Hepatocyte (in vitro differentiated cells): ENCODE measurements at places on chromosomes 7 and 10. TPM values are rescaled to one million over a fixed set of nuclear protein-coding genes. Genes with fewer than 3 reads are reported as not detected.

GRCh38 chr7:43572516-43573049 is 10.3 kb upstream of the STK17A start:
- H3K4me1 ChIP-seq: no peaks in the 10 kb centered on the region
- no peak overlapping the region for H3K4me3 ChIP-seq
- peak overlapping the region; percentile 58 for H3K27ac ChIP-seq
- no peaks in the 10 kb centered on the region for H3K36me3 ChIP-seq
- H3K27me3 ChIP-seq: no peaks in the 10 kb centered on the region

GRCh38 chr7:71424166-71425035 is 292.5 kb downstream of the GALNT17 start:
- H3K27ac ChIP-seq: no peak overlapping the region
- no peak for DNase-seq
- no peaks in the 10 kb centered on the region for H3K4me1 ChIP-seq
- no peaks in the 10 kb centered on the region for H3K36me3 ChIP-seq
- no peaks in the 10 kb centered on the region for H3K27me3 ChIP-seq

GRCh38 chr10:93344691-93345090 is 137.4 kb downstream of the MYOF start:
- no peaks in the 10 kb centered on the region for H3K27me3 ChIP-seq
- H3K4me3 ChIP-seq: no peak overlapping the region
- H3K4me1 ChIP-seq: no peaks in the 10 kb centered on the region
- H3K36me3 ChIP-seq: no peaks in the 10 kb centered on the region
- no peak overlapping the region for H3K27ac ChIP-seq

DNA sequence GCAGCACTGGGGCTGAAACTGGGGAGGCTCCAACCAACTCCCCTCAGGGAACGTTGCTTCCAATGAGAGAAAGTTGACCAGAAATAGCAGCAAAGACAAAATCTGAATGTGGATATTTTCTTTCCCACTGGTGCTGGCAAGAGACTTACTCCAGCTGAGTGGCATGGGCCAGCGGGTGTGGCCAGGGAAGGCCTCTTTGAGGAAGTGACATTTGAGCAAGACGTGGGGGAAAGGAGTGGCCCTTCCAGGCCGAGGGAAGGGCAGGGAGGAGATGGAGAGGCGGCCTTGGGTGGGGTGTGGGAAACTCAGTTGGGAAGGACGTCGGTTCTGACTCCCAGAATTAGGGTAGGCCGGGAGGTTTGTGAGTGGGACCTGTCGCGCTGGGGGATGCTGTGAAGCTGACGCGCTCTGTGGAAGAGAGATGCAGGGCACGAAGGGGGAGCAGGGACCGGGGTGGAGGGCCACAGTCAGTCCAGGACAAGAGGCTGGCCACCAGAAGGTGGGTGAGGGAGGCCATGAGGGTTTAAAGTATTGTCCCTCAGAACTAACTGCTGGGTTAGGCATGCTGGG is 96.7 kb upstream of the IKZF1 start:
- no peaks in the 10 kb centered on the region for H3K4me1 ChIP-seq
- H3K27ac ChIP-seq: no peak overlapping the region

ACADSB gene
- 25.3 and 40.6 TPM in 2 replicates for polyA plus RNA-seq

GRCh38 chr7:152987656-152988055 is 228.1 kb downstream of the ACTR3B start:
- no peak overlapping the region for H3K4me3 ChIP-seq
- no peak overlapping the region for H3K27ac ChIP-seq
- DNase-seq: no peak
- H3K4me1 ChIP-seq: peaks cover 10% of the 10 kb centered on the region
- H3K36me3 ChIP-seq: no peaks in the 10 kb centered on the region
